EL (cell line): ENCODE measurements at places on chromosomes 6 and 20.

- DNase-seq, result no peak
Measured at GRCh38 chr20:19734811-19735210, 23.2 kb upstream of the RIN2 start.

DNA sequence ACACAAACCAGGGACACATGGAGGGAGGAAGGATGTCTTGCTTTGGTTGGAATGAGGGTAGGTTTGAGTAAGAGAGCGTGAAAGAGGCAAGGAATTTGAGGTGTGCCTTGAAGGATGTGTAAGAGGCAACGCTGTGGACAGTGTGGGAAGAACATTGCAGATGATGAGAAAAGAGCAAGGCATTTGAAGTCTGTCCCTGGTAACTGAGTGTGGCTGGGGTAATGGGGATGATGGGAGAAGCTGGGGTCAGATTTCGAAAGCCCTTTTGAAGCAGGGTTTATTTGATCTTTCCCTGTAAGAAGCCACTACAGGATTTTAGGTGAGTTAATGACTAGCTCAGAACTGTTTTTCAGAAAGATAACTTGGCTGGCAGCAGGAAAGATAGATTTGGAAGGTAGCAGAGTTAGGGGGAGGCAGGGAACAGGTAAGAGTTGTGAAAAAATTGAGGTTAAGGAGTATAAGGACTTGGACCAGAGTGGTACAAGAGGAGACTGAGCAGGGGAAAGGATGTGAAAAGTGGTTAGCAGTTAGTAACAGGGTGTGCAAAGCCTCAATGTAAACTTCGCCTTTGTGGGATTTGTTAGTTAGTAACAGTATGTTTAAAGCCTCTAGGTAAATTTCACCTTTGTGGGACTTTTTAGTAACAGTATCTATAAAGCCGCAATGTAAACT is 17.7 kb downstream of the UTRN start:
- peak; percentile 33 for DNase-seq

DNA sequence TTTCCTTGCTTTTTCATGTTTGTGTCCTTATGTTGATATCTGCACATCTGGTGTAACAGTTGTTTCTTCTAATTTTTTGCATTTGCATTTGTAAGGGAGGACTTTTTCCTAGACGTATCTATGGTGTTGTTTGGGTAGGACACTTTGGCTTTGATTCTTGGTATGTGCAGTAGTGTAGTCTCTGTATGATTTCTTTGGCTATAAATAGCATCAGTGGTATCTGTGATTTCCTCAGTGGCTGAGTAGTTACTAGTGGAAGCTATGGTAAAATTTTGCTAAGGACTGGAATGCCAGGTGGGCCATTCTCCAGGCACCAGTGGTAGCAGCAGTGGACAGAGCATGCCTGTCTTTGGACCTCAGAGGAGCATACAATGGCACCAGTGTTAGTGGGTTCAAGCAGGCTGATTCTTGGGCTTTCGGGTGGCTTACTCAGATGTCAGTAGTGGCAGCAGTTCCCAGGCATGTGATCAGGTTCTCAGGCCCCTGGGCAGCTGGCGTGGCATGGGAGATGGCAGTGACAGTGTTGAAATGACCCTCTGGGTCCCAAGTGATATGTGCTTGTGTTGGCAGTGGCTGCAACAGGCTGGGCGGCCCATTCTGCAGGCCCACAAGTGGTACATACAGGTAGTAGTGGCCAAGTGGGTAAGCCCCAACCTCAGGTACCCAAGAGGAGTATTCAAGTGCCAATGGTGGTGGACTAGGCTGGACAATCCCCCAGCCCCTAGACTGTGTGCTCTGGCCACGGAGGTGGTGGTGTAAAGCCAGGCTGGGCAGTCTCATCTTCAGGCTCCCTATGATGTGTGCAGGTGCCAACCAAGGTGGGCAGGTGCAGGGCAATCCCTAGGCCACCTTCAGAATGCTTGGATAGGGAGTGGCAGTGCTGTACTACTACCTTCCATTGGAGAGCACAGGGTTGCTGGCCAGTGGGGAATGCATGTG is 54.5 kb downstream of the PLCG1 start:
- no peak for DNase-seq

DNA sequence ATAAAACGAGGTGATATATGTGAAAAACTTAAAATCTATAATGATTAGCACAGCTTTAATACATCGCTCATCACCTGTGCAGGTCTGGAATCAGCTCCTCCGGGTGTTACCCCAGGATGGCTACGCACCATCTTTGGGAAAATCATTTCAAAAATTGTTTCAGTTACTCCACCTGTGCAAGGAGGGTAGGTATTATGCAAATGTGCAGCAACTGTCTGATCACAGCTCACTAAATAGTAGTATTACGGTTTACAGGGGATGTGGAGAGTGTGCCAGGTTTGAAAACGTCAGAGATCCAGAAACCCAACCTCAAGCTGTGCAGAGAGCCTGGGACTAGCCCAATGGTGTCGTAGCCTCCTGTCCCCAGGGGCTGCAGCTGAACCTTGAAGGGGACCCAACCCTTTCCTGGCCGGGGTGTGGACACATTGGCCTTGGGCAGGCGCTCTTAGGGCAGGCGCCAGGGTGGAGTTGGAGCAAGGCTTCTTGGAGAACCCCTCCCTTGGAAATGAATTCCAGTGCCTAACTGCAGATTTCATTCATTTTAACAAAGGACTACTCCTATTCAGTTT is 24.2 kb upstream of the SGK1 start:
- DNase-seq, result no peak

- no peak for DNase-seq
Measured at GRCh38 chr6:45584127-45584526, 206.4 kb upstream of the SUPT3H start.

GRCh38 chr6:12967686-12968085 is 251.1 kb downstream of the PHACTR1 start:
- DNase-seq, result peak; percentile 40

- peak; percentile 2 for DNase-seq
Measured at GRCh38 chr6:115001731-115002350, 659.0 kb upstream of the HS3ST5 start.

DNA sequence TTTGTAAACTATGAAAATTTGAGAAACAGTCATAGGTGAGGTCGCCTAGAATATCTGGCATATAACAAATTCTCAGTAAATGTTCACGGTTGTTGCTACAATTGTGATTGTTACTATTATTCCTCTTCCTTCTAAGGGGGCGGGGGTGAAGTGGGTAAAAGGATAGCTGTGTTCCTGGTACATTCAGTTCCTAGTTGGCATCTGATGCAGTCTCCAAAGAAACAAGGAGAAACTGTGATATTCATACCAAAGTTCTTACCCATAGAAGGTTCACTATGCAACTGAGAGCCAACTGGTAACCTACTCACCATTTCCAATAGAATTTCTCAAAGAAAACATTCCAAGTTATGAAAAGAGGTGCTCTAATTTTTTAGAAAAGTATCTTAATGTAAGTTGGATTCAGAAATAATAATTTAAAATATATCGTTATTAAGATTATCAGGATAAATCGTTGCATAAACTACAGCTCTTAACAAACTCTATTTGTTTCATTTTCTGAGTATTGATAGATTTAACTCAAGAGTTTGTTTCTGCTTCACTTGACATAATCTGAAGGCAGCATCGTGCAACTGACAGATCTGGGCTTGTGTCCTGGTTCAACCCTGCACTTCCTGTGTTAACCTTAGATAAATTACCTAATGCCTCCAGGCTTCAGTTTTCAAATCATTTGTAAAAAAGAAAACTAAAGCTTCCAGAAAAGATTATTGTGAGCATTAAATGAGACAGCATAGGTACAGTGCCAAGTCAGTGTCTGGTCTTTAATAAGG is 13.3 kb upstream of the MAP7 start:
- no peak for DNase-seq

DNA sequence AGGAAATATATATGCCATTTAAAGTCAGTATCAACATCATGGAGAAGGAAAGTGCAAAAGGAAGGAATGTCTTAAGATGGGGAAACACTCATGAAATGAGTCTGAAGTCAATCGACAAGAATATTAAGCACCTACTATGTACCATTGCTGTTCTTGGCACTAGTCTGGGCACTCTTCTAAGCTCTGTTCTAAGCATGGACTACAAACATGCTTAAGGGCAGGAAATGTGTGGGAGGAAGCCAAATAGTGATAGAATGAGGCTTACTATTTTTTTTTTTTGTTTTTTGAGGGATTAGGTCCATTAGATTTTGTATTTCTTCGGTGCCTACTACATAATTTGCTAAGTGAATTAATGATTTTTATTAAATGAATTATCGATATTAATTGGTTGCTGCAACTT is 83.8 kb upstream of the SUPT3H start:
- DNase-seq, result no peak

- no peak for DNase-seq
Measured at GRCh38 chr6:167678102-167679101, 148.3 kb upstream of the AFDN start.

DNA sequence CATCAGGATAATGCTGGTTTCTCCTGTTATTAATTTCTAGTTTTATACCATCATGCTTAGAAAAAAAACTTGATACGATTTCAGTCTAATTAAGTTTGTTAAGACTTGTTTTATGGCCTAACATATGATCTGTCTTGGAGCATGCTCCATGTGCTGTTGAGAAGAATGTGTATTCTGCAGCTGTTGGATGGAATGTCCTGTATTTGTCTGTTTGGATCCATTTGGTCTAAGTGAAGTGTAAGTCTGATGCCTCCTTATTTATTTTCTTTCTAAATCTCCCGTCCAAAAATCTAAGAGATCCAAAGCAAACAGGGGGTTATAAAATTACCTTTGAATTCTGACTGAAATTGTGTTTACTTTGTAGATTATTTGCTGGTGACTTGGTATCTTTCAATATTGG is 30.0 kb upstream of the PRND start:
- DNase-seq, result no peak

DNA sequence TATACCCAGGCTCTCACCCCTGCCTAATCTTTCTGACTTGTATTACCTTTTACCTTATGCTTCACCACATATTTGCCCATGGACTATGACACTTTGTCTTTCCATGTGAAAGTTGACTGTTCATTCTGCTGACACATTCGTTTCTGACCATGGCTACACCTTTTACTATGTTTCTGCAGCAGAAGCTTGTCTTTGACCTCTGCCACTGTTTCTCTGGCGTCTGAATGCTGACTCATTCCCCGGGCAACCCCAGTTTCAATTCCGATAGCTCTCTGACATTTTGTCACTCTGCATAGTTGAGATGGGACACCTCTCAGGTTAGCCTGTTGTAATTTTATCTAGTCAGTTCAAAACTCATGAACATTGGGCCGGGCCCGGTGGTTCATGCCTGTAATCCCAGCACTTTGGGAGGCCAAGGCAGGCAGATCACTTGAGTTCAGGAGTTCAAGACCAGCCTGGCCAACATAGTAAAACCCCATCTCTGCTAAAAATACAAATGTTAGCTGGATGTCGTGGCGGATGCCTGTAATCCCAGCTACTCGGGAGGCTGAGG is 50.7 kb downstream of the SLC26A8 start:
- DNase-seq, result peak; percentile 8
